Esophagus squamous epithelium (tissue), 5 donors: ENCODE measurements at places on chromosomes 1 and 21. TPM values are rescaled to one million over a fixed set of nuclear protein-coding genes. Genes with fewer than 3 reads are reported as not detected.
A peak's percentile ranks its signal among the peaks of the same experiment; 100 is the strongest.

DNA sequence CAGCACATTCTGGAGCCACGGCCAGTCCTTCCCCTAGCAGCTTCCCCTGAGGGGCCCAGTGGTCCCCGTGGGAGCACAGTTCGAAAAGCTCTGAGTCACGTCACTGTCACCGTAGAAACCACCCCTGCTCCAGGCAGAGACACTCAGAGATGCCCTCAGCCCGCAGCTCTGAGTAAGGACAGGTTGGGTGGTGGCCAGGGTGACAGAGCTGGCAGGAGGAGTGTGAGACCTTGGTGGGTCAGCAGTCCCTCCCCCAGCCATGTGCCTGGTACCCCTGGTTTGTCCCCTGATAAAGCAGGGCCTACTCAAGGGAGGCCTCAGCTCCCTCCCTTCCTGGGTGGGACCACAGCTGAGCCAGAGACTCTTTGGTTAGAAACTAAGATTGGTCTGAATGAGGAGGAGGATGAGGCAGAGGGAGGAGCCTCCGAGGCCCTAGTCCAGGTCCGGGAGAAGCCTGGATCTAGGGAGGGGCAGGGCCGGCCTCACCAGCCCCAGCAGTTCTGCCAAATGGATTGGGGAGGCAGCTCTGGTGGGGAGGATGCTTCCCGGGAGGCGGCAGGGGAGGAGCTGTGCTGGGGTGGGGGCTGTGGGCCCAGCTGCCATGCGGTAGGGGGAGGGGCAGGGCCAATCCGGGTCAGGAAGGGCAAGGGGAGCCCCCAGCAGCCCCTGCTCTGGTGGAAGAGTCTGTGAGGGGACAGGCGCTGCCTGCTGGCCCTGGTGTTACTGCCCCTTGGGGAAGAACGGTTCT, 55.2 kb downstream of the SLC9A1 start:
- DNase-seq, result no peak

- DNase-seq, result no peak
Measured at GRCh38 chr21:42621819-42622177, 31.6 kb upstream of the PDE9A start.

GRCh38 chr1:1425753-1426495, 4.8 kb upstream of the ANKRD65 start:
- DNase-seq, result no peak

- no peak for DNase-seq
Measured at GRCh38 chr21:28294051-28294450, 698.6 kb downstream of the LTN1 start.

DNA sequence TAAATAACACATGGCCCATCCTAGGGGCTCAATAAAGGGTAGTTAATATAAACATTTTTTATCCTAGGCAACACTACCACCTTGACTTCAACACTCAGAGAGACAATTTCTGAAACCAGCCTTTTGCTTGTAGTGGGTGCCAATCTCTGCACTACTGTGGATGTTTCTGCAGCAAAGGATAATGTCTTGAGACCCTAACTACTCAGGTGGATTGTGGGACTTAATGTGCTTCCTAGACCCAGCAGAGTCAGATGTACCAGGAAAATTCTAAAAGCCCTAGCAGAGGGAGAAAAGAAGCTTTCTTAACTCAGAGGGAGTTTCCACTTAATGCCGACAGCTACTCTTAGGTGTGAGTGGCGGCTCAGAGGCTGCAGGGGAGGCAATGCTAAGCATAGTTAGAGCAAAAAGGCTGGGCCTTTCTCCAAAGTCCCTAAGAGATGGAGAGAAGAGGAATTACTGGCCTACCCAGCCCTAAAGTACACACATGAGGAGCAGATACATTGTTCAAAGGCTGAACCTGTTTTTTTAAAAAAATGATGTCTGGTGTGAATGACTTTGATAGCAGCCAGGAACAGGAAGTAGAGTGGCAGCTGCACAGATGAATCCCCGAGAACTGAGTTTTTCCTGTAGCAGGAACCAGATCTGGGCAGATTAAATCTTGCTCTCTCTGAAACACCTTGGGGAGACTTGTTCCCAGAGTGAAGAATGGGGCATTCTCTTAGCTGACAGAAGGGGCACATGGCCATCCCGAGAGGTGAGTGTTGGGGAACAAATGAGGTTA, 33.5 kb upstream of the ABCD3 start:
- no peak for DNase-seq

DNA sequence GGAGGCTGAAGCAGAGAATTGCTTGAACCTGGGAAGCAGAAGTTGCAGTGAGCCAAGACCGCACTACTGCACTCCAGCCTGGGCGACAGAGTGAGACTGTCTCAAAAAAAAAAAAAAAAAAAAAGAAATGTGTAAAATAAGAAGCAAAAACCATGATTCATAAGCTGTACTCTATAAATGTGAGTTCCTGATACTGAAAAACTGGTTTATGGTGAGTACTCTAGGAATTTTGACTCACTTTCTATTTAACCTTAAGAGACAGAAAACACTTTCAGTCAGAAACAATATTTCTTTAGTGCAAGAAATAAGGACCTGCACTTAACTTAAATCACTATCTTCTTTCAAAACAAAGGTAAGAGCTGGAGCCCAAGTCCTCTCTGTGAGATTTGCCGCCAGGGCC, 19.9 kb upstream of the POU2F1 start:
- DNase-seq, result no peak

GRCh38 chr1:201649761-201650622, 111.1 kb downstream of the NAV1 start:
- DNase-seq, result no peak

DNA sequence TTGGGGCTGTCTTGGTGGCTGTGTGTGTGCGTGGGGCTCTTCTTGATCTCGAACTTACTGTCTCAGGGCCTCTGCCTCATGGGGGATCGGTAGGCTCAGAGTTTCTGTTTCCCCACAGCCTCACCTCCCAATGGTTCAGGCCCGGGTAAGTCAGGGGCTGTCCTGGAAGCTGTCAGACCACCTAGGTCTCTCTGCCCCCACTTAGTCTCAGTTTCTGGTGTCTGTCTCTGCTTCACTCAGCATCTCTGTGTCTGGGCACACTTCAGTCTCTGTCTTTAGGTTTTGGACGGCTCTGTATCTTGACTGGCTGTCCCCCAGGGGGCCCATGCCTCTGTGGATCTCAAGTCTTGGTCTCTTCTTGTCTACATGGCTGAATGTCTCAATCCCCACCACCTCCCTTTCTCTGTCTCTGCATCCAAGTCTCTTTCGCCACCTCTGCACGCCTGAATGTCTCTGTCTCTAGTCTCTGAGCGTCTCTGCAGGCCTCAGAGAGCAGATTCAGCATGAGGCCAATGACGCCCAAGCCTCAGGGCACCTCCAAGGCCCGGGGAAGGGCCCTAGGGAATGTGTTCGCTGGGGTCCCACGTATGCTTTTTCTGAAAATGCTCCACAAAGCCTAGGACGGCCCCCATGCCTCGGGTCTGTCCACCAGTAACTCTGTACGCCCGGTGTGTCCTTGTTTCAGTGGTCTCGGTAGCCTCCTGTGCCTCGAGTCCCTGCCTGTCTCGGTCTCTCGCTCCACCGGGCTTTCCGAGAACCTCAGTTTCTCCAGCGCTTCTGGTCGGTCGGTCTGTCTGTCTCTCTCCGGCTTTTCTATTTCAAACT, 818 bp downstream of the FHL3 start:
- DNase-seq, result no peak

- no peak for DNase-seq
Measured at GRCh38 chr1:163655565-163655964, 333.8 kb downstream of the NUF2 start.

DNA sequence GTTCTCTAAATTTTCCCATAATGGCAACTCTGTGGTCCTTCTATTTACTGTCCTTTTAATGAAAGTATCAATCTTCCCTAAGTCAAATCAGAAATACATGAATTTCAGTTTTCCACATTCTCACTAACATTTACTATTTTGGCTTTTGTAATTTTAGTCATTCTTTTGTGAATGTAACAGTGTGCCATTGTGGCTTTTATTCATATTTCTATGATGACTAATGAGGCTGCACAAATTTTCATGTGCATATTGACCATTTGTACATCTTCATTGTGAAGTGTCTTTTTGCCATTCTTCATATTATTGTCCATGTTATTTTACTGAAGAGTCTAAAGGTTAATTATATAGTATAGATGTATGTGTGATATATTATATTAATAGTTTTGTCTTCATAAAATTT, 431.0 kb upstream of the BRINP3 start:
- DNase-seq, result no peak

GRCh38 chr1:153545067-153546055, at the start of gene S100A4:
Gene S100A4 (minus strand): TSS chr1:153545806. CDS start chr1:153544794, 1,012 bp downstream.
- DNase-seq, result peak; percentile 76

DNA sequence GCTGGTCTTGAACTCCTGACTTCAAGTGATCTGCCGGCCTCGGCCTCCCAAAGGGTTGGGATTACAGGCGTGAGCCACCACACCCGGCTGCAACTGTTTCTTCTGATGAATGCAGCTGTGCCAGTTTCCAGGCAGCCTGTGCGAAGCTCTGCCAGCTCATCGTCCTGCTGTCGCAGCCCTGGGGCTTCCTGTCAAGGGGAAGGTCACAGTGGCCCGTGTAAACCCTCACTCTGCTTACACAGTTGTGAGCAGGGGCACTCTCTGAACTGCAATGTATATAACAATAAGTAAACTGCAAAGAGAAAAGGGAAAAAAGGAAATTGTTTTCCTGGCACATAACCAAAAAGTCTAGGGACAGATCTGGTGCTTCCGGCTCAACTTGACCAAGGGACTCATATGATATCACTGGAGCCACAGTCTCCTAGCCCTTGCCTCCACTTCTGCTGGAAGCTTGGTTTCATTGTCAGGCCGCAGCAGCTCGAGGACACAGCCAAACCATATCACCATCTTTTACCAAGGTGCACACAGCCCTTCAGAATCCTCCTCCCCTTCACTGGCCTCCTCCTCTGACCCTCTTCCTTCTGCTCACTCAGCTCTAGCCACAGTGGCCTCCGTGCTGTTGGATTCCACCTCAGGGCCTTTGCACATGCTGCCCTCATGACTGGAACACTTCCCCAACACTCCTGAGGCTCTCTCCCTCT, 22.8 kb upstream of the LBR start:
- DNase-seq, result no peak

DNA sequence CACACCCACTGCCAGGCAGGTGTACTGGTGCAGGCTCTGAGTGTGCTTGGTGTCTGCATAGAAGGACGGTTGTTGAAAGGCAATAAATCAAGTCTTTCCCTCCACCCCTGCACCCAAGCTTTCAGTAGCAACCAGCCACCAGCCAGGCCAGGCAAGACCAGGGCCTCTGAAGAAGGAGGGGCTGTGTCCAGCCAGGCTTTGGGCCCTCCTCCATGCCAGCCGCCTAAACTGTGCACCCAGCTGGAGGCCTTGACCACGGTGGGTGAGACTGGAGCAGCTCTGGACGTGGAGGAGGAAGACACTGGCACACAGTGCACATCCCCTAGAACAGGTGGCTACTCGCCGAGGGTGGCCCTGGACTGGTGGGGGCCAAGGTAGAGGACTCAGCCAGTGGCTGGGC, 4.9 kb downstream of the OLIG2 start:
- DNase-seq, result no peak

- DNase-seq, result no peak
Measured at GRCh38 chr1:35883635-35884101, 659 bp downstream of the AGO1 start.

GRCh38 chr1:31690921-31691320, 12.9 kb downstream of the COL16A1 start:
- DNase-seq, result no peak

- no peak for DNase-seq
Measured at GRCh38 chr1:152049291-152050083, 12.7 kb upstream of the S100A11 start.

GRCh38 chr1:98975113-98975512, 29.5 kb downstream of the PLPPR5 start:
- no peak for DNase-seq

GRCh38 chr1:247241691-247242090, 14.2 kb upstream of the VN1R5 start:
- no peak for DNase-seq

DNA sequence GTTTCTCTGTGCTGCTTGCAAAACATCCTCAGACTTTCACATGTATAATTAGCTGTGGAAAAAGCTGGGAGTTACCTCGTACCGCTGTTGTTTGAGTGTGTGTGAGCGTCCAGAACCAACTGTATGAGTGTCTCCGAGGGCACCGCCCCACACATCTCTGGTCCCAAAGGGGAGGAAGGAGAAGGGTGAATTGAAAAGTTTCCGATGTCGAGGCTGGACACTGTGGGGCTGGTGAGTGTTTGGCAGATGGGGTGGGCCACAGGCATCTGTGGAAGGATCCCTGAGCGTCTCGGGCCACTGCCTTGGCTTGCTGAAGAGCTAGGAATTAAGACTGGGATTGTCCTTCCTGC, 1.2 kb downstream of the ATP2B4 start:
- DNase-seq, result no peak

Gene CD34
- 17.3 TPM for total RNA-seq

Gene ANGPTL7
- total RNA-seq, result 1.3 TPM

Gene CD2
- 2.1 TPM for total RNA-seq

Gene PTBP2
- total RNA-seq, result 20.3 TPM

Gene NHLH2
- total RNA-seq, result 2.7 TPM
